Left hindlimb (tissue), 1 donor: ENCODE measurements at places on chromosomes 2 and 18.

- no peak for DNase-seq
Measured at GRCh38 chr2:100580367-100581276, 17.8 kb downstream of the PDCL3 start.

- DNase-seq, result no peak
Measured at GRCh38 chr2:144267239-144267638, 252.7 kb downstream of the ZEB2 start.

- no peak for DNase-seq
Measured at GRCh38 chr2:135212757-135213156, 160.7 kb downstream of the RAB3GAP1 start.

- DNase-seq, result no peak
Measured at GRCh38 chr2:70173520-70173919, 17.3 kb downstream of the C2orf42 start.

DNA sequence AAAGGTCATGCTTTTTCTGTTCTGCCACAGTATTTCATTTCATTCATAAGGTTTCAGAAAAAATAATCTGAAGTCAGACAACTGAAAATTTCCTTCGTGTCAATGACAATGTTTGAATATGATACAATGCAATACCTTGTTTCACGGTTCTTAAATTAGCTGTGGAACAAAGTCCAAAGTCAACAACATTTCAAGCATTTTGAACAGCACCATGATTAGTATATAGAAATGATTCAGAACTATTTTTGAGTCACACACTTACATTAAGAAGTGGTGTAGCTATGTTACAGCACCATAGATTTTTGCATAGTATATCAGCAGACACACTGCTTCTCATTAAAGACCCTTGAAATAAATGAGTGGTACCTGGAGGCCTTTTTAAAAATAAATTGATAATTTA lies 178.3 kb upstream of the DSEL start:
- no peak for DNase-seq

- DNase-seq, result no peak
Measured at GRCh38 chr18:63148449-63149301, 170.9 kb downstream of the BCL2 start.

- DNase-seq, result no peak
Measured at GRCh38 chr18:26708806-26709716, 156.4 kb downstream of the AQP4 start.

DNA sequence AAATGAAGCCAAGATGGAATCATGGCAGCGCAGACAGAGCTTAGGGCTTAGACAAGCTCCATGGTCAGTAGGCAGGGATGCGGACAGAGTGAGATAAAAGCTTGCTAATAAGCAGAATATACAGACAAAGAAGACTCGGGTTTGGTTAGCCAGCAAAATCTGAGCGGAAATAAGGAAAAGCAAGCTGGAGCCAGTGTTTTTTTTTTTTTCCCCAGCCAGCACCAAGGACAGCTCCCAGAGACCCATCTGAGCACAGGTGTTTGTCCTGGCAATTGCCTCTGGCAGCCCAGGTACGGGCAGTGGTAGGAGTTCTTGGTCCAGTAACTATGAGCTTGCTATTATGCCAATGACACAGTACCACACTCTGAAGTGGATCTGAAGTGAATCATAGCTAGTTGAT lies 187.6 kb downstream of the ADCYAP1 start:
- DNase-seq, result no peak

GRCh38 chr18:50142441-50143120 lies 52.4 kb downstream of the MYO5B start:
- DNase-seq, result no peak
